A549 treated with ZK216348 at 1 μM for 4 hours (cell line): ENCODE measurements at places on chromosomes 7 and 10. TPM values are rescaled to one million over a fixed set of nuclear protein-coding genes. Genes with fewer than 3 reads are reported as not detected.

Gene FASTK
- 40.8 to 89.4 TPM (median 74.8 TPM) in 5 replicates for total RNA-seq

Gene HYAL4
- 0.08 to 0.09 TPM in 2 of 5 replicates, not detected in the others for total RNA-seq

Gene TRIM8
- 40.3 to 45.9 TPM (median 44.9 TPM) in 5 replicates for total RNA-seq

Gene WDR86
- 0.13 to 0.23 TPM (median 0.18 TPM) in 3 of 5 replicates, not detected in the others for total RNA-seq

Gene IQCE
- total RNA-seq: 7.6 to 14.0 TPM (median 13.9 TPM) in 5 replicates

Gene AKR1C8
- total RNA-seq: 0.29 TPM in 1 of 5 replicates, not detected in the others

Gene C10orf105
- total RNA-seq: not detected in 5 replicates

Gene TET1
- total RNA-seq: 0.26 to 0.64 TPM (median 0.58 TPM) in 5 replicates

Gene GARIN1A
- 0.52 to 1.2 TPM (median 0.75 TPM) in 5 replicates for total RNA-seq

Gene VIPR2
- not detected in 5 replicates for total RNA-seq

Gene IDI2
- total RNA-seq: not detected in 5 replicates

Gene PRSS2
- total RNA-seq: not detected in 5 replicates
